ENCODE measurements at places on chromosomes 2 and 18. TPM values are rescaled to one million over a fixed set of nuclear protein-coding genes. Genes with fewer than 3 reads are reported as not detected.

GRCh38 chr2:4903656-4904348 is 788.4 kb upstream of the SOX11 start:
- no peak overlapping the region for H3K4me3 ChIP-seq
- H3K4me1 ChIP-seq: no peaks in the 10 kb centered on the region
- H3K27me3 ChIP-seq: no peaks in the 10 kb centered on the region
- H3K36me3 ChIP-seq: no peaks in the 10 kb centered on the region
- no peak overlapping the region for H3K27ac ChIP-seq

DNA sequence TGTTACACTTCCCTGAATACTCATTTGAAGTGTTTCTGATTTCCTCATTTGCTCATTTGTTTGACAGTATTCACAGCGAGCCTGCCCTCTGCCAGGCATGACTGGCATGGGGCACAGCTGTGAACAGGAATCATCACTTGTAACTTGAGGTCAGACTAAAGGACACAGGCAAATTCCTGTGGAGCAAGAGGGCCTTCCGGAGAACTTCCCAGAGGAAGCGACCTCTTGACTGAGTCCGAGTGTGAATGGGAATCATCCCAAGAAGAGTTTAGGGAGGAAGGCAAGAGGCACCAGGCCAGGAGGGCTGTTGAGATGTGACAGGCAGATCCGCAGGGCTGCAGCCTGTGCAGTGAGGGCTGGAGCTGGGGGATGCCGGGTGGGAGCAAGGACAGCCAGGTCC is 45.4 kb downstream of the LIMS1 start:
- H3K36me3 ChIP-seq: no peaks in the 10 kb centered on the region
- H3K4me3 ChIP-seq: no peak overlapping the region
- H3K27ac ChIP-seq: no peak overlapping the region
- peaks cover 16% of the 10 kb centered on the region for H3K4me1 ChIP-seq
- no peaks in the 10 kb centered on the region for H3K27me3 ChIP-seq

The RAB31 gene
- total RNA-seq: 159 TPM

DNA sequence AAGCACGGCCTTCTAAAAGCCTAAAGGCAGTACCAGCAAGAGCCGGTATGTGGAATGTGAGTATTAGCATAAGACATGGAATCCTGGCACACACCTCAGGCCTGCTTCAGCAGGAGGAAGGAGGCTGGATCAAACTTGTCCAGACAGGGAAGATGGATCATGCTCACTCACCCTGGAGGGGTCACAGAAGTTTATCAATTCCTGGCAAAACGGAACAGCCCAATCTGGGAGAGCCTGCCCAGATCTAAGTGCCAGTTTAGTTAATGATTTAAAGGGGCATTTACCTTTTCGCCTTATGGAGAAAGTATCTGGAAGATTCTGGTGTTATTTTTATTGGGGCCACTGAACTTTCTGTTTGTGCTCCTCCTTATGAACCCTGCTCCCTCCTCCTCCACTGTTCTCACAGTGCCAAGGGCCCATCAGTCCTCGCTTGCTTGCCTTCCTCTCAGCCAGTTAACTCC is 58.3 kb upstream of the NFE2L2 start:
- DNase-seq: no peak
- H3K4me1 ChIP-seq: no peaks in the 10 kb centered on the region
- no peaks in the 10 kb centered on the region for H3K36me3 ChIP-seq
- H3K4me3 ChIP-seq: no peak overlapping the region
- H3K27ac ChIP-seq: no peak overlapping the region
- no peaks in the 10 kb centered on the region for H3K27me3 ChIP-seq

DNA sequence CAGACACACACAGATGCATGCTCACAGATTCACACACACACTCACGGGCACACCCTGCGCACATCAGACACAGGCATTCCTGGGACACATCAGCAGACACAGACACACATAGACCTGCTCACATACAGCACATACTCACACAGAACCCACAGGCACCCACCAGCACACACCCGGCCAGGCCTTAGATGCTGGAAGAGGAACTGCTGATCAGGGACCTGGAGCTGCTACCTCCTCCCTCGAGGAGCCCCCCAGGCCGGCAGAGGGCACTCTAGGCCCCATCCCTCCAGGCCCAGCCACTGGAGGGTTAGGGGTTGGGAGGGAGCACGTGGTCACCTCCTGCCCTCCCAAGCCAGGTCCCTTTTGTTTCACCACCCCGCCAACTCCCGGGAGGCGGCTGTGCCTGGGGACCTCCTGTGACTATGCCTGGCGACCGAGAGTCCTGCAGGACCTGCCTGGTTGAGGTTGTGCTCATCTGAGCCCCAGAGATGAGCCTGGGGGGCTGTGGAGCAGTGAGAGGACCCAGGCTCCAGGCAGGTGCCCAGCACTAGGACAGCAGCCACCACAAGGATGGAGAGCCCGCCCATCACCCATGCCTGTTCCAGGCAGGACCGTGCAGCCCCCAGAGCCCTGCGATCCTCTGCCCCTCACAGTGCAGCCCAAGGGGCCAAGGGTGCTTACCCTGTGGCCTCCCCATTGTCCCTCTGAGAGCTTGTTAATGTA is 21.0 kb upstream of the PTMA start:
- H3K36me3 ChIP-seq: no peaks in the 10 kb centered on the region
- peaks cover 3% of the 10 kb centered on the region for H3K4me1 ChIP-seq
- no peak overlapping the region for H3K27ac ChIP-seq
- DNase-seq: no peak
- no peak overlapping the region for H3K4me3 ChIP-seq

The GLI2 gene
- total RNA-seq: 51.1 TPM

The SERTAD2 gene
- total RNA-seq: 11.0 TPM

- H3K27ac ChIP-seq: no peak overlapping the region
- no peaks in the 10 kb centered on the region for H3K36me3 ChIP-seq
- no peaks in the 10 kb centered on the region for H3K27me3 ChIP-seq
- H3K4me1 ChIP-seq: peaks cover 9% of the 10 kb centered on the region
- no peak overlapping the region for H3K4me3 ChIP-seq
These were observed 88.3 kb downstream of the NRP2 start for GRCh38 chr2:205770577-205770976.

The BCL11A gene
- not detected for total RNA-seq

The TEX44 gene
- total RNA-seq: not detected

DNA sequence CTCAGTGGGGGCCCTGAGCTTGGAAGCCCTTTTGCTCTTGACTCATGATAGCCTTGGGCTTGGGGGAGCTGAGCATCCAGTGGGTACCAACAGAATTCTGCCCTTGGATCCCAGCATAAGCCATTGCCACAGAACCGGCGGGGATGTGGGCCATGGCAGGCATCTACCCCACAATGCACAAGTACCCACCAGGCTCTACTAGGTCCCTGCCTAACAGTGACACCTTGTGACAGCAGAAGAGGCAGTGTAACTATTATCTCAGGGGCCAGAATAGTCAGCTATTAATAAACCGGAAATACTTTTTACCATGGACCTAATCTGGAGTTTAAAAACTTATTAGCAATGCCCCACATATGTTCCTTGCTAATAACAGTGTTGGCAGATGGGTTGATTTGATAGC is 397.2 kb downstream of the TMEM182 start:
- H3K36me3 ChIP-seq: no peaks in the 10 kb centered on the region
- no peak overlapping the region for H3K4me3 ChIP-seq
- H3K27ac ChIP-seq: no peak overlapping the region

- H3K4me1 ChIP-seq: peaks cover 41% of the 10 kb centered on the region
- no peak overlapping the region for H3K4me3 ChIP-seq
- H3K27ac ChIP-seq: no peak overlapping the region
- H3K27me3 ChIP-seq: no peaks in the 10 kb centered on the region
- DNase-seq: no peak
- no peaks in the 10 kb centered on the region for H3K36me3 ChIP-seq
These were observed 177.3 kb downstream of the HDAC4 start for GRCh38 chr2:239223310-239224198.

DNA sequence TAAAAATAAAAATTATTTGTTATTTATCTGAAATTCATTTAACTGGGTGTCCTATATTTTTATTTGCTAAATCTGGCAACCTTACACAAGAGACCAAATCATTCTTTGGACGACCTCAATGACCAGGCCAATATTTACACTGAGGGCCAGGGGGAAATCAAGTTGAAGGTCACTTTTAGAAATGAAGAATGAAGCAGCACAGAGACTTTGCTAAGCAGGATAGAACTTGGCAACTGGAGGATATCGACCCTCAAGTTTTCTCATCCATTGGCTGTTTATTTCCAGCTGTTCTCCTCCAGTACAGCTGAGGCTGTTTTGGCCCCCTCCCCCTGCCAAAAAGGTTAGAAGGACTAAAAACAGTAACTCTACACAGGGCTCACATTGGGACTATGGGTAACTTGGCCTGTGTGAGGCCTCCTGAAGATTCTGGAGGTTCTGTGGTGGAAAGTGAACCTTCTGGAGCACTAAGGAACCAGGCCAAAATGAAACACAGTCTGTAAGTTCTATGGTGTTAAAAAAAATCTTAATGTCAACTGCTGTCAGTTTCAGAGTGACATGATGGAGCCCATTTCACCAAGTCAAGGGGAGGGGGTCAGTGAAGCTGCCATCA is 32.2 kb upstream of the ZFP36L2 start:
- H3K36me3 ChIP-seq: no peaks in the 10 kb centered on the region
- no peaks in the 10 kb centered on the region for H3K27me3 ChIP-seq
- peaks cover 21% of the 10 kb centered on the region for H3K4me1 ChIP-seq
- no peak for DNase-seq

The DSC2 gene
- total RNA-seq: 12.6 TPM
